Cortex of kidney (tissue), 1 donor: ENCODE measurements at places on chromosomes 7 and 10.

DNA sequence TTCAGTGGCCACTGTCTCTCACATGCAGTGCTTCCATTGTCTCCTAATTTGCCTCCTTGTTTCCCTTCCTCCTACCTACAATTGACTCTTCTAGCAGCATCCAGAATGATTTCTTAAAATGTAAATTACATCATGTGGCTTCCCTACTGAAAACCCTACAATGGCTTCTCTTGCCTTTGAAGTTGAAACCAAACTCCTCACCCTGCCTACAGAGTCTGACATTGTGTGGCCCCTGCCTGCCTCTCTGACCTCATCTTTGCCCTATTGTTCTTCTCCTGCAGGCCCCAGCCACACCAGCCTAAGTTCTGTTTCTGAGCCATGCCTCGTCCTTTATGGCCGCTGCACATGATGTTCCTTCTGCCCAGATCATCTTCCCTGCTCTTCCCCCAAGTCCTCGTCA, 35.8 kb upstream of the CDK1 start:
- DNase-seq = no peak

- no peak for DNase-seq
Observed at GRCh38 chr7:37040330-37040729, 316.0 kb upstream of the AOAH start.

- no peak for DNase-seq
Observed at GRCh38 chr7:111312966-111313365, 222.0 kb downstream of the LRRN3 start.

- DNase-seq = no peak
Observed at GRCh38 chr7:127514499-127514898, 70.9 kb downstream of the GCC1 start.

GRCh38 chr7:94856643-94857042, 50.8 kb upstream of the PPP1R9A start:
- DNase-seq = no peak

DNA sequence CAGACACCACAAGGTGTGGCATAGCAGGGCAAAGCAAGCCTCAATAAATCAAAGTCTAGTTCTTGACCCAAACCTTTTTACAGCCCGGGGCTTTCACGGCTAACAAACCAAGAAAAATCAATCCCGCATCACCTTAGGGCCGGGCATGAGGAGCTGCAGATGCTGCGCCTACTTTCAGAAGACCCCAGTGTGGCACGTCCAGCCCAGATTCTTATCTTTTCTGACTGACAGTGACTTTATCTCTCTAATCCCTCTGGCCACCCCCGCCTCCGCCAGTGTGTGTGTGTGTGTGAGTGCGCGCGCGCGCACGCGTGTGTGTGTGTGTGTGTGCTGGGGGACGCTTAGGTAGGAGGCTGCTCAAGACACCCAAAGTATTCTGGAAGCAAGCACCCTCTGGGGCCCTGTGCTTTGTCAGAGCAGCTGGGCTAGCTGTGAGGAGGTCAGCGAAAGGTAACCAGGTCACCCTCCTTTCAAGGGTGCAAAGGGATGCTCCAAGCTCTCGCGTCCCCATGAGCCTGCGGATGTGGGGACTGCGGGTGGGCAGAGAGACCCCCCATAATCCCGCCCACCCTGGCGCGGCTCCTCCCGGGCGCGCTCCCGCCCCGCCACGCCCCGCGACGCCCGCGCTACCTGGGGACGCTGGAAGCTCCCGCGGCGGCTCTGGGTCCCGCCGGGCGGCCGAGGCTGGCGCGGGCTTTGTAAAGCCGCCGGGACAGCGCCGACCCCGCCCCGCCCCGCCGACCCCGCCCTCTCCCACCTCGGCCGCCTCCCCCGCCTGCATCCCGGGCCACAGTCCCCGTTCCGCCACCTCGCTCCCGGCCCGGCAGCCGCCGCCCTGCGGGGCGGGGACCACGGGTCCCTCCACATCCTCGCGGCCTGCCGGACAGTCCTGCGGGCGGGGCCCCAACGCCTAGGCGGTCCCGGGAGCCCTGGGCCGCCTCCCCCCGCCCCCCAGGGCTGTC, 57.1 kb upstream of the RHOBTB1 start:
- DNase-seq = no peak

DNA sequence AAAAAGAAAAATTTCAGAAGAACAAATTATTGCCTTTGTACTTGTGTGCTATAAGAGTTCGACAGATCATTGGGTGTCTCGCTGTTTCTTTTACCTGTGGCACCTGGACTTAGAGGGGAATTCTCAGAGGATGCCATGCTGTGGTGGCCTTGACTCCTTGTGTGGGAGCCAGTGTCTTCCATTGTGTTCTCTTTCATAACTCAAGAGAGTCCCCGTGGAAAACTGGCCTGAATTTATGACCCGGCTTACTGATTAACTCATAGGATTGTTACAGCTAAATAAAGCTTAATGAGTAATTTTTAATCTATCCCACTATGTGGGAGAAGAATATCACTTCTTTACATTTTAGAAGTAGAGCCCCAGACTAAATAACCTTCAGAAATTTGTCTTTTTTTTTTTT, 54.5 kb downstream of the UBE3C start:
- no peak for DNase-seq

GRCh38 chr7:98066934-98067507, 39.6 kb upstream of the LMTK2 start:
- no peak for DNase-seq

DNA sequence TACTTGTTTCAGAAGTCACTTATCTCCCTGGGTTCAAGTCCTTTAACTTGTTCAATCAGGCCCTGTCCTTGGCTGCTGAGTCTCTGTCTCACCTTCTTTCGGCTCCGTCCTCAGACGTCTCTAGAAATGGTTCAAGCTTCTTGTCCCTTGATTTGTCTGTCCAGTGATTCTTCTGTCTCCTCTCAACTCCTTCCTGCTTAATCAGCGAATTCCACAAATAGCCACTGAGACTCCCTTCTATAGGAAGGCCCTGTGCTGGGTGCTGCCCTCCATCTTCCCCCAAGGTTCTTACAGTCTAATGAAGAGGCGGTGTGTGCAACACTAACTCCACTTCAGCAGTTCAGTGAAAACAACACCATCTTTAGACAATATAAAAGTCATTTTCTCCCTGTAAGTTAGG, 12.7 kb downstream of the FAM241B start:
- DNase-seq = no peak

DNA sequence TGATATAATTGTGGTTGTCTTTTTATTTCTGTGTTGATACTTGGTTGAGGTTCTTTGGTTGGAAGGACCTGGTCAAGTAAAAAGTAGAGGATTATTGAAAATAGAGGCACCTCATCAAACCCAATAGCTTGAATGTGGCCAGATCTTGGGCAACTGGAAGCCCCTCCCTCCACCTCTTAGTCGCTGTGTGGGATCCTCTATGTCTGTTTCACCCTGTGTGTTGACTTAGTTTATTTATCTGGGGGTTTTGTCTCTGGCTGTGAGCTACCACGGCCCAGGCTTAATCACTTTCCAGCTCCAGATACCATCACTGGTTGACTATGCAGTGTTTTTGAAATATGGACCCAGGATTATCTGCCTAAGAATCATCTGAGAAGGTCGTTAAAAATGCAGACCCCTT, 58.3 kb downstream of the AP3M1 start:
- no peak for DNase-seq

DNA sequence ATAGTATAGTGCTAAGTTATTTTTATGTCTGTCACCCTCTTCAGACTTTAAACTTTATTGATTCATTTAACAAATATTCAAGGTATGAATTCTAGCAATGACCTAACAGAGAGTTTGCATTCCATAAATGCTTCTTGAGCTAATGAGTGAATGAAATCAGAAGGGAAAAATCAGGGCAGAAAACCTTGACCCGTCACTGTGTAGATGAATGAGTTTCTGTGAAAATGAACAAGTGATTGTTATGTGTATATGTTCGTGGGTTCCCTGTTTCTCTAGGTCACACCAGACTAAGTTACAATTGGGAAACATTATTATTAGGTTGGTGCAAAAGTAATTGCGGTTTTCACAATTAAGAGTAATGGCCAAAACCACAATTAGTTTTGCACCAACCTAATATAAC, 30.1 kb downstream of the APBB1IP start:
- DNase-seq = no peak

- DNase-seq = no peak
Observed at GRCh38 chr10:69791812-69792211, 9.9 kb upstream of the COL13A1 start.

GRCh38 chr10:89382757-89383156, 4.9 kb downstream of the IFIT1B start:
- DNase-seq = no peak

GRCh38 chr10:112589081-112589480, 142.1 kb downstream of the VTI1A start:
- DNase-seq = no peak

DNA sequence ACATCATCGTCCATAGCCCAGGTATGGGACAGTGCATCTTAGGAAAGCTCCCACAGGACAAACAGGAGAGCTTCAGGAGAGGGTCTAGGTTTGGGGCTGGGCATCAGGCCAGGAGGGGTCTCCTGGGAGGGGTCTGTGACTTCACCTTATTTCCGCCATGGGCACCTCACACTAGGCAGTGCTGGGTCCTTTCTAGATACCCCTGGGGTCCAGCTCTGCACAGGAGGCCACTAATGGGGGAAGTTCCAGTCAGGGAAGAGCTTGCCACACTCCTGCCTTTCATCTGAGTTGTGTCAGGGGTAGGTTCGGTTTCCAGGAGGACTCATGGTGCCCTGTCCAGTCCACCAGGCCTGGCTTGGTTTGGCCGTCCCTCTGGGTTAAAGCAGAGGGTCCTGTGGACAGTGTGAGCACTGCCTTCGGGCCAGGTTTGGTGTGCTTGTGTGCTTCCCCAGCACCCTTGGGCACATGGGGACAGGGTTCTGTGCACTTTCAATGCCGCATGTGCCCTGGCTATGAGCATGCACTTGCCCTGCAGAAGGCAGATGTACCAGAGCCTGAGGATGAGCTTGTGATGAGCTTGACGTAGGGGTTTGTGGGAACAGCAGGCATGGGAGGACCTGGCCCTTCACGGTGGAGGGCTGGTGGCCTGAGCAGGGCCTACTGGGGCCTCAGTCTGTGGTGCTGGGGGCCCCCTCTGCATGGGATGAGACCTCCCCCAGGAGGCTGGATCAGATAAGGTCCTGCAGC, 377.7 kb upstream of the NUPR2 start:
- no peak for DNase-seq

- DNase-seq = no peak
Observed at GRCh38 chr7:8408871-8409270, 24.5 kb upstream of the NXPH1 start.

GRCh38 chr7:77940647-77941046, 142.1 kb downstream of the PHTF2 start:
- DNase-seq = no peak

- DNase-seq = no peak
Observed at GRCh38 chr10:70352401-70353097, 29.9 kb downstream of the LRRC20 start.

DNA sequence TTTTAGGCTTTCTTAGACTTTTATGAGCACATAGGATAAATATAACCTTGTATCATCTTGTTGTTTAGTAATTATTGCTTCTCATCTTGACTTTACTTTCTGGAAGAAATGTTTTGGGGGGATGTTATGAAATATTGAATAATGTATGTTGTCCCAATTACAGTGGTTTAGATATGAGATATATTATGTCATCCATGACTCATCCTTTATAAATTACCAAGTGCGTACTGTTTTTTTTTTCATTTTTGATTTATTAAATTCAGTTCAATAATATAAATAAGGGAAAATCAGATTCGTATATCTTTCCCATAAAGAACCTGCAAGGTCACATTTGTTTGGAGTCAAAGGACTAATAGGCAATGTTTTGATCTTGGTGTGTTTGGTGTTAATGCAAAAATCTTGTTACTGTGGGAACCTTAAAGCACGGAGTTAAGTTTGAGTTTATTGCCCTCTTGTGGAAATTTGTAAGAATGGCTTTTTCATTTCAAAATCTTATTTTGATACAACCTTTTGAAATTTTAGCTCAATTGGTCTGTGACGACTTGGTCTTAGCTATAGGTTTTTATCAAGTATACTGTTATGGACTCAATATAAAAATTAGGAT, 108.6 kb downstream of the SRI start:
- DNase-seq = no peak

DNA sequence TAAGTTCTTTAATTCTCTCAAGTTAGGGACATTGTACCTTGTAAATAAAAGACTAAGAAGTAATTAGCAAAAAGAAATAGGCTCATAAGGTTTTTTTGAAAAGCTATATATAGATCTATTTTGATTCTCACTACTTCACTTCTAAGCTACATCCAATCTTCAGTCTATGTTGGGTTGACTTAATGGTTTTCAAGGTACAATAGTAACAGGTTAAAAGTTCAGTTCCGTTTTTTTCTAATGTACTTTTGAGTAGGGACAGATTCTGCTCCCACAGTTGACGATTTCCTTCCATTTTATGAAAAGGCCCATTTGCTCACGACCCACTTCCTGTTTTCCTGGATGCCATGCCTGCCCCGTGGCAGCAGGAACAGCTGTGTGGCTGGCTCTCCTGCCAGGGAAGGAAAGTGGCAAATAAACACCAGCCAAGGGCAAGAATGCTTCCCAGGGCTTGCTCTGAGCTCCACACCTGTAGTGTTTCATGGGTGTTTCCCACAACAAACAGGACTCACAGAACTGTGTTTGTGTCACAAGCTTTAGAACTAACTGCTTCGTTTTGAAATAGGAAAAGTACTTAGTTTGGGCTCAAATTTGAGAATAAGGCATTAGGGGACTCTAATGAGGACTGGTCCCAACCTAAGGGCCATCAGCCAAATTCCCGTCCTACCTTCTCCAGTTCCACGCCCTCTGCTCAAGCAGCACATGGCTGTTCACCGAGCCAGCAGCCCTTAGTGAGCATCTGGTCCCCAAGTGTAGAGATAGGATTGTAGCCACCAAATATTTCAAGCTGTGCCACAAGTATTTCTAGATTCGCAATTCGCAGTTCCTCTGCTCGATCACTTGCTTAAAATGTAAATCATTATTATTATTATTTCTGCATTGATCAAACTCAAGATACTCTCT, 240.7 kb downstream of the COBL start:
- DNase-seq = no peak

DNA sequence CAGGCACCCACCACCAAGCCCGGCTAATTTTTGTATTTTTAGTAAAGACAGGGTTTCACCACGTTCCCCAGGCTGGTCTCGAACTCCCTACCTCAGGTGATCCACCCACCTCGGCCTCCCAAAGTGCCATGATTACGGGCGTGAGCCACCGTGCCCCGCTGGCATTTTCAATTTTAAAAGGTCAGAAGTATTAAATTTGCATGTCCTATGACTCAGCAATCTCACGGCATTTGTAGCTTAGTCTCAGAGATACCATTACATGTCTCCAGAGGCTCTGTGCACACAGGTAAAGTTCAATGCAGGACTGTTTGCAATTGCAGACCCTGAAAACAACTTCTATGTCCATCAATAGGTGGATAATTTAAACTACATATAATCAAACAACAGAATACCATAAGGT, 99.2 kb downstream of the DLG5 start:
- DNase-seq = no peak

- DNase-seq = no peak
Observed at GRCh38 chr7:152443586-152443985, 7.8 kb upstream of the KMT2C start.

DNA sequence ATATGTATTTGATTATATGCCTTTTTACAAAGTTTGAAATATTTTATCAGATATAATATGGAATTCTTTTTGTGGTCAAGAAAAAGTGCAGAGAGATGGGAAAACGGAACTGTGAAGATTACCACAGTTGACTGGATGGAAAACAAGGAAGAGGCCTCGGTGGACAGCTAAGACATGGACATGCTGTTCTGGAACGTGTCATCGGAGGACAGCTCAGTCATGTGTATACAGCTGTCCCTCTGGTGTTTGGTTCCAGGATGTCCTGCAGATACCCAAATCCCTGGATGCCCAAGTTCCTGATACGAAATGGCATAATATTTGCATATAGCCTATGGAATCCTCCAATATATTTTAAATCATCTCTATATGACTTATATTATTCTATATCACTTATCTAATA, 49.4 kb downstream of the TRIL start:
- DNase-seq = no peak

- no peak for DNase-seq
Observed at GRCh38 chr10:128230401-128230800, 104.2 kb upstream of the MKI67 start.
